ENCODE measurements at places on chromosomes 16 and 17. TPM values are rescaled to one million over a fixed set of nuclear protein-coding genes. Genes with fewer than 3 reads are reported as not detected.

- DNase-seq, result peak; percentile 53
These were observed 224.1 kb downstream of the GSG1L start for GRCh38 chr16:27839419-27839818.

DNA sequence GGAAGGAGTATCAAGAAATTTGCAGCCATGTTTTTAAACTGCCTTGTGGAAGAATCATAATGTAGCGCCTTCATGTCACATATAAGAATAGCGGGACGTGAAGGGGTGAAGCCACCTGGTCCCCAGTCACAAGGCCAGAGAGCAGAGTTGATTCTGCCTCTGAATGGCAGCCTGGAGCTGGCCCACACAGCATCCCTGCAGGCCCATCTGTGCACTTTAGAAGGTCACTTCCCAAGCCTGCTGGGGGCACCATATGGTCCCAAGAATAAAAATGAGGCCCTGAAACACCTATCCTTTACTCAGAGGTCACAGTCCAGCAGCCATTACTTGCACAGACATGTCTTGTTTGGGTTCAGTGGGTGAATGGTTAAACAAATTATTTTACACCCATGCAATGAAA lies 15.0 kb downstream of the CD300E start:
- DNase-seq, result no peak

- no peak for DNase-seq
These were observed 17.0 kb downstream of the PIMREG start for GRCh38 chr17:6461246-6461645.

DNA sequence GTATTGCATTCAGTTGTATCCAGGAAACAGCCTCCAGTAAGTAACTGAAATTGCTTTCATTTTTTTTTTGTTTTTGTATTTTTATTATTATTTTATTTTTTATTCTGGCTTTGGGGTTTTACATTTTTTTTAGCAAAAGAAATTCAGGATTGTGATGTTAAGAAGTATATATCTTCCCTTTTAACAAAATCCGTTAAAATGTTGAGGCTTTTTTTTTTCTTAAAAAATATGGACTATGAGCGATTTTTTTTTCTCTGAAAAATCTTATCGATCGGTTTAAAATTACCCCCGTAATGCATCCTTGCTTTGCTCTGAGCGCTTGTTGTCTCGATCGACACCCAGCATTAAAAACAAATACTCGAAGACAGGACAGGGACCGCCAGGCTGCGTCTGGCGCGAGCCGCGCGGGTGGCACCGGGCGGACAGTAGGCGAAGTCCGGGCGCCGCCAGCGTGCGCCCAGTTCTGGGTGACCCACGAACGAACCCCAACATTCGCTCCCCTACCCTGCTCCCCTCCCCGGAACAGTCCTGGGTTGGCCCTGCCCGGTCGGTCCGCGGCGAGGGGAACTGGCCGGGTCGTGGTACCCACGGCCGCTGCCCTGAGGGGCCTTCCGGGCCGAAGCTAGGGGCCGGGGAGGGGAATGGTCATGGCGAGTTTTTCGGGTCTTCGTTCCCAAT lies 482 bp downstream of the BAHCC1 start:
- DNase-seq, result no peak

DNA sequence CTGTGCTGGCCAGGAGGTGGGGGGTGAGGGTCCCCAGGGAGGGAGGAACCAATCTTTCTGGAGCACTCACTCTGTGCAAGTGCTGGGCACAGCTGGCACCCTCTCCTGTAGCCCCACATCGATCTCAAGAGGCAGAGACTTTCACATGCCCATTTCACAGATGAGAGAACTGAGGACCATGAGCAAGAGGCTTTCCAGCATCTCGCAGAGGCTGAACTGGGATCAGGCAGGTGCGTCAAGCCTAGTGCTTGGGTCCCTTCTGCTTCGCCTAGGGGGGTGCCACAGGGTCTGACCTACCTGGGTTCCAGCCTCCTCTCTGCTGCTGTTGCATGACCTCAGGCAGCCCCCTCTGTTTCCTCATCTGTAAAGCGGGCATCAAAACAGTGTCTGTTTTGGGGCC lies 1.3 kb upstream of the WFDC1 start:
- no peak for DNase-seq

DNA sequence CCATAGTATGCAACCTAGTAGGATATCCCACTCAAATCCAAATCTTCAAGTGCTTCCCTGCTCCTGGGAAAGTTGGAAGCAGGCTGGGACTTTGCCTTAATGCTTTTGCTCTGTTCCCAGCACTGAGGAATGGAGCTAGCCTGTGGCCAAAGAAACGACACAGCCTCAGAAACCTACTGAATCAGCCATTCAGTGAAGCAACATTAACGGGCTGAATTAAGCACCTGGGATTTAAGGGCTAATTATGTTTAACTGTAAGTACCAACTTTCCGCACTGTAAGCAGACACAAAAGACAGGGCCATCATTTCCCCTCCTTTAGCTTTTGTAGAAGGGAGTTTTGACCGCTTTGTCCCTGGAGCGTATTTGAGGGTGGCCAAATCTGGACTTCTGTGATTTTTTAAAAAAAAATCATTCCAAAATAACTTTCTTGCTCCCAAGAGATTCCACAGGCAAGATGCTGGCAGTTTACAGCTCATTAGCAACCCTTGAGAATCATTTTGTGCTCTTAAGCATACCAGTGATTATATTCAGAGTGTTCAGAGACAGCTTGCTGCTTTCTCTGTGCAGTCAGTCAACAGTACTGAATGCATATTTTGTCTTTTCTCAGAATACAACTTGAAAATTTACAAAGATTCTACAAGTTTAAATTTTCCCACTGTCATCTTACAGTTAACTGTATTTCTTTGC lies 17.6 kb upstream of the NOL11 start:
- DNase-seq, result no peak

DNA sequence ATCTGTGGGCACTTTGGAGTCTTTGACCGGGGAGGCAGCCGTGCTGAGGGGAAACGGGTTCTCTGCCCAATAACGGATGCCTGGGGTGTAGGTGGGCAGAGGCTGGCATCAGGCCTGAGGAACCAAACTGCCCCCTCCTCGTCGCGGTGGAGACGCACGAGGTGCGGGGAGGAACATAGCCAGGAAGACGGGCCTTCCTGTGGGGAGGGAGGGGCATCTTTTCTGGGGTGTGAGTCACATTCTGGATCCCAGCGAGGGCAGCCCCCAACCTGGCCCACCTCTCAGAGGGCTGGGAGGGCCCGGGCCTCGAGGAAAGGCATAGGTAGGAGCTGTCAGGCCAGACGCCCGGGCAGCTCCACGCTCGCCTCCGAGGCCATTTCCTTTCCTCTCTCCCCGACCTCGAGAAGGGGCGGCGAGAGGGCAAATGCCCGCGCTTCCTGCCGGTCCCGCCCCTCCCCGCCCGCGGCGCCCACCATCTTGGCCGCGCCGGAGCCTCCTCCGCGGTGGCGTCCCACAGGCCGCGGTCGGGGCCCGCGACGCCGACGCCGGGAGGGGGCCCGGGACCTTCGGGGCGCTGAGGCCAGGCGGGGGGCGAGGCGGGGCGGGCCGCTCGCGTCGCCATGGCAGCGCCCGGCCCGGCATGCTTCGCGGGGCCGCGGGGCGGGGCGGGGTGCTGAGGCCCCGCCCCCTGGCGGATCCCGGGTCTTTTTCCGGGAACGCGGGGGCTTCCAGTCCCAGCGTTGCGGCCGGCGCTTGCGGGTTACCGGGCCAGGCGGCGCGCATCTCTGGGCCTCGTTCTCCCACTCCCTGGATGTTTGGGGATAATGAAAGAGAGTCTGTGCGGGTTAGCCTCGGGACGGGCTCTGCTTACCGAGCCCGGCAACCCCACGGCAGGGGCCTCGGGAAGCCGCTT lies 13.2 kb downstream of the RAI1 start:
- DNase-seq, result peak; percentile 70

DNA sequence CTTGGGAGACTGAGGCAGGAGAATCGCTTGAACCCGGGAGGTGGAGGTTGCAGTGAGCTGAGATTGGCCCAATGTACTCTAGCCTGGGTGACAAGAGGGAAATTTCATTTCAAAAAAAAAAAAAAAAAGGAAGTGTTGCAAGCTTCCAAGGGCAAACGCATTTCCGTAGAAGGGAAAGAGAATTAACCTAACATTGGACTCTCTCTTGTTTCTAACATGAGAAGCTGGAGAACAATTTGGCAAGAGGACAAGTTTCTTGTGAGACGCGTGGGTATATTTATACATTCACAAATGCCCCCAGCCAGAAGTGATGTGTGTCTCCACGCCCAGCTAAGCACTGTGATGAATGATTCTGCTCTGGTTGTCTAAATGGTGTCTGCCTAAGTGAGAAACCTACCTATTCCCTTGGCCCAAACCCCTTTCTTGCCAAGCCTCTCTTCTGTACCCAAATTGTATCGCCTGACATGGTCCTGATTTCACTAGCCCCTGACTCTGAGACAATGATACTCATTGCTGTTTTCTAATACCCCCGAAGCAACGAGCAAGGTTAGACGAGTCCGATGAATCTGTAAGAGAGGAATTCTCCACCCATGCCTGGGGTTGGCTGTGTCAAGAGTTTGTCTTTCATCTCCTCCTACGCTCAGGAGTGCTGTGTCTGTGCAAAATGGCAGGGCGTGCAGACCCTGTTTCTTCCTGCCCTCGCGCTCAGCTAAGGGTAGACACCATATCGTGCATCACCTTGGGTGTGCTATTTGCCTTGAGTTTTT lies 14.2 kb upstream of the ST6GALNAC2 start:
- DNase-seq, result peak; percentile 36

DNA sequence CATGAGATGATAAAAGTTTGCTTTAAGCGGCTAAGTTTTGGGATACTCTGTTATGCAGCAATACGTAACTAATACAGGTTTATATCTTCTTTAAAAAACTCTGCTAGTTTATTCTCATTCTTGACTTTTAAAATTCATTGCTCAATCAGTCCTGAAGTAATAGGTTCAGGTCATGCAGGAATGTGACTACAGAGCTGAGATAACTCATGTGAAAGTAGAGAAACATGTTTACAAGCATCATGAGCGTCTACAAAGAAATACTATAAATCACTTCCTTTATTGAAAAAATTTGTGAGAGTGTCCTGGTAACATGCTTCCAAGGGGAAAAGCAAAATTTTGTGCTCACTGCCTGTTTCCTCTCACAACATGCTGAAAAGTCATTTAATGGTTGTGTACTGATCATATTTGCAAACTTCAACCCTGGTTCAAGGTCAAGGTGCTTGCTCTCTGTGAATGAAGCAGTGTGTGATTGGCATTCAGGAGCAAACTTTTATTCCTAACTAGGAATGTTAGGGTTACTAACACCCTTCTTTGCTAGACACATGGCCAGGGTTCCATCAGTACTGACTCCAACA lies 12.5 kb upstream of the TMIGD1 start:
- no peak for DNase-seq

DNA sequence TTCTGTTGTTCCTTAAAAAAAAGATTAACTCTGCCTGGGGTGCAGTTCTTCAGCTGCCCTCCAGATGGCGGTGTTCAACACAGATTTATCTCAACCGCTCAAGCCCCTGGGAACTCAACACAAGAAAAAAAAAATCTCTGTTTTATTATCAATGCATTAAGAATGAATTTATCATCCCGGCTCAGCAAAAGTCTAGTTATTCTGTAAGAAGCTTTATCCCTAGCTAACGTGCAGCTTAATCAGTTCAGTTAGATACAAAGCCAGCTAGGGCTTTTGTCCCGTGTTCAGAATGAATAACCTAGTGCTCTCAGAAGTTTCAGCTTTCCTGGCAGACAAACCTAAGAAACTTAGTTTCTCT lies 475.9 kb upstream of the CCL2 start:
- DNase-seq, result peak; percentile 35

DNA sequence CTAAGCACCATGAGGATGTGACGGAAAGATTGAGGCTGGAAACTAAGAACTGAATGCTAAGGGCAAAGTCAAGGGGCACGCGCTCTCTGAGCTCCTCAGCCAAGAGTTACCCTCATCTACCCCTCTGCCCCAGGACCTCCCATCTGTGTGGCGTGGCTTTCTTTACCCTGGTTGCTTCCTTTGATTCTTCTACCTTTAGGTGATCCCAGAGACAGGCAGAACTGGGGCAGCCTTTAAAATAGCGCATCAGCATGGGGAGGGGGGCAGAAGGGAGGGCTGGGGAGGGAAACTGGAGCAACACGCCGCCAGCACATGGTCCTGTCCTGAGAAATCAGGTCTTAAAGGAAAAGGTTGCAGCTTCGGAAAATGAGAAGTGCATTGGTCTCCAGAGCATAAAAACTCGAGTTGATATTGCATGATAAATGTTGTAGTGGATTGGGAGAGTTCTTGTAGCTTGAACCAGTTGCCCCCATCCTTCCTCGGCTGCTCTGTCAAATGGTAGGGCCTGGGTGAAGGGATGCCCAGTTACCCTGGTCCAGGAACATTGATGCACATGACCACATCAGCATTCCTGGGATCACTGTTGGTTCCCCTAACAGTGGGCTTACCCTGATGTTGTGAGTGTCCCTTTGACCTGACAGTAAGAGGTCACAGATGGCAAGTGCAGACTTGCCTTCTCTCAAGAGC lies 29.7 kb downstream of the LDHD start:
- no peak for DNase-seq

KRT13 gene
- not detected for total RNA-seq

INTS2 gene
- 9.9 TPM for total RNA-seq

ODAD4 gene
- 1.1 TPM for total RNA-seq

GSDMA gene
- not detected for total RNA-seq

Measured in astrocyte (in vitro differentiated cells and primary cell).